ENCODE measurements at places on chromosomes 4 and X.
A peak's percentile ranks its signal among the peaks of the same experiment; 100 is the strongest.

- no peak for DNase-seq
- no peaks in the 10 kb centered on the region for H3K36me3 ChIP-seq
- peaks cover 4% of the 10 kb centered on the region for H3K27me3 ChIP-seq
- H3K4me3 ChIP-seq: no peak overlapping the region
These were observed 165.4 kb upstream of the MAD2L1 start for GRCh38 chr4:120232050-120232449.

- no peak overlapping the region for H3K27ac ChIP-seq
- no peak for DNase-seq
- H3K4me1 ChIP-seq: peaks cover 9% of the 10 kb centered on the region
- no peaks in the 10 kb centered on the region for H3K36me3 ChIP-seq
- peaks cover 20% of the 10 kb centered on the region for H3K27me3 ChIP-seq
These were observed 2.4 kb upstream of the CFAP299 start for GRCh38 chr4:80333121-80333520.

- no peak for DNase-seq
- no peak overlapping the region for H3K4me3 ChIP-seq
- H3K27me3 ChIP-seq: no peaks in the 10 kb centered on the region
- no peaks in the 10 kb centered on the region for H3K36me3 ChIP-seq
- no peaks in the 10 kb centered on the region for H3K4me1 ChIP-seq
- H3K27ac ChIP-seq: no peak overlapping the region
These were observed 53.7 kb downstream of the MSX1 start for GRCh38 chr4:4913147-4913561.

DNA sequence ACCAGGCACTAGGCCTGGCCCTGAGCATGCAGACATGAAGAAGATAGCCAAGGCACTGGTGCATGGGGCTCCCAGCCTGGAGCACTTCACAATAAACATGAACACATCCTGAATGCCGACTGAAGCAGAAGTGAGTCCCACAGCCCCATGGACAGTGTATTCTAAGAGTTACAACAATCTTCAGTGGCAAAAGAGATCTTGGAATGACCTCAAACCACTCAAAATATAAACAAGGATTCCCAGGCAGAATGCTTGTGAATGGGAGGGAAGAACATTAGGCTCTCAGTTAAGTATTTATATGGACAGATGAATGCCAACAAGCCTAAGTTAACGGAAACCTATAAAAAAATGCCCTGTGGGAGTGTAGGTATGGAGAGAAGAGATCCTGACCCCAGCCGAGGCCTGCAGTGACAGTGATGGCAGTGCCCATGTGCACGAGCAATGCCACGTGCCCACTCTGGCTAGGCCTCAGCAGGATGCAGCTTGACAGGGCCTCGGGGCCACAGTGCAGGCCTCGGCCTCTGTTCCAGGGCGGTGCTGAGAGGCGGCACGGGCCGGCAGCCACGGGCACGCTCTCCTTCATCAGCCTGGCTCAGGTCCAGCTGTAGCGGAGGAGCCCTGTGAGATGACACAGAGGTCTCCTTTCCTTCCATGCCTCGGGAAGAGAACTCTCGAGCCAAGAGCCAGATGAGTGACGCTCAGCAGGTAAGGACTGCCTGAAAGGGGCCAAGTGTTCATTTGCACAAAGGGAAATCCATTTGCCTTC lies 49.2 kb downstream of the IRF2 start:
- peaks cover 75% of the 10 kb centered on the region for H3K36me3 ChIP-seq
- H3K27me3 ChIP-seq: no peaks in the 10 kb centered on the region
- no peak overlapping the region for H3K4me3 ChIP-seq
- no peak overlapping the region for H3K27ac ChIP-seq
- peaks cover 55% of the 10 kb centered on the region for H3K4me1 ChIP-seq

DNA sequence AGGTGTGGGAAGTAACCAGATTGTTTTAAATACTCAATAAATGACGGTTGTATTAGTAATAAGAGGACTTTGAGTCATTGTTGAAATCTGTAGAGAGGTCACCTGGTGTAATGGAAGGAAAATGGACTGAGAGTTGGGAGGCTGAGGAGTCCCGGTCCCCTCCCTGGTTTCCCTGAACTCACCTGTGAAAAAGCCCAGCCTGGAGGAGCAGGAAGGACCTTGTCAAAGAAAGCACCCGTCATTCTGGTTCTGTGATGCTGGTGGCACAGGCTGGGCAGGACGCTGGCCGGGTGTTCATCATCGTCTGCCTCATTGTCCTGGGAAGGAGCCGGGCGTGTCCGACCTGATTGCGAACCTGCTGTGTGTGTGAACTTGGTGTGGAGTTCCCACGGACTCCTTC lies 70.8 kb downstream of the SORCS2 start:
- H3K36me3 ChIP-seq: no peaks in the 10 kb centered on the region
- no peak for DNase-seq

GRCh38 chrX:68693481-68694434 lies 46.3 kb downstream of the STARD8 start:
- no peak for DNase-seq
- H3K27me3 ChIP-seq: no peaks in the 10 kb centered on the region
- peak overlapping the region; percentile 73 for H3K4me3 ChIP-seq
- no peaks in the 10 kb centered on the region for H3K36me3 ChIP-seq
- peak overlapping the region; percentile 63 for H3K27ac ChIP-seq

- peaks cover under 1% of the 10 kb centered on the region for H3K27me3 ChIP-seq
- H3K27ac ChIP-seq: no peak overlapping the region
- no peak overlapping the region for H3K4me3 ChIP-seq
These were observed 47.8 kb upstream of the HSD17B10 start for GRCh38 chrX:53481816-53482465.

DNA sequence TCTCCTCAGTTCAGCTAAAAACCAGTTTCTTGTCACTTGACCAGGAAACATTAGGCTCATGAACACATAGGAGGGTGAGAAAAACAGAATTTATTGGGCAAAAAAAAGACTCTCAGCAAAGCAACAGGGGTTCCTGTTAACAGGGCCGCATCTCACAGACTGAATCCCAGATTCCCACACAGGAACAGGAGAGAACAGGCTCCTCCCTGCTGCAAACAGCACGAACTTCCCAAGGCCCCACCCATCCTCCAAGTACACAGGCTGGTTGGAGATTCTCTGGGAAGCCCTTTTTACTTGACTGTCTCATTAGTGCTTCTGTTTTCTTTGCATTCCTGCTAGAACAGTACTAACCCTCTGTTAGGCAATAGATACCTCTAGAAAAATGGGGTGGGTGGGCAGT lies 52.4 kb upstream of the IL21 start:
- H3K4me3 ChIP-seq: no peak overlapping the region
- no peak overlapping the region for H3K27ac ChIP-seq
- DNase-seq: no peak
- peaks cover 15% of the 10 kb centered on the region for H3K36me3 ChIP-seq

DNA sequence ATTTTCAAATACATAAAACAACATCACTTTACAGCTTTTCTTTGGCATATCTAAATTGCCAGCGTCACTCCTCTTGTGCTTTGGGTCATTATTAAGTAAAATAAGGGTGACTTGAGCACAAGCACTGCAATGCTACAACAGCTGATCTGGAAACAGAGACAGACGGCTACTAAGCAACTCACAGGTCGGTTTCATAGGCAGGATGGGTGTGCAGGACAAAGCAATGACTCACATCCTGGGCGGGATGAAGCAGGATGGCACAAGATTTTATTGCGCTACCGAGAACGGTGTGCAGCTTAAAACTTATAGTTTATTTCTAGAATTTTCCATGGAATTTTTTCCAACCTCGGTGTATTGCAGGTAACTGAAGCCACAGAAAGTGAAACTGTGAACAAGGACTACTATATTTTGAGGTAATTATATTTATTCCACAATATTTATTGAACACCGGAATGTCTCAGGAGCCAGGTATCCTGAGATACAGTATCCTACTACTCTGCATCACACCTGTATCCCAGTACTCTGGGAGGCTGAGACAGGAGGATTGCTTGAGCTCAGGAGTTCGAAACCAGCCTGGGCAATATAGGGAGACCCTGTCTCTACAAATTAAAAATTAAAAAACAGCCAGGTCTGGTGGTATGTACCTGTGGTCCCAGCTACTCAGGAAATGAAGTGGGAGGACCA lies 215.5 kb downstream of the APBB2 start:
- no peak for DNase-seq
- no peak overlapping the region for H3K4me3 ChIP-seq
- no peaks in the 10 kb centered on the region for H3K4me1 ChIP-seq
- H3K27me3 ChIP-seq: peaks cover 12% of the 10 kb centered on the region
- H3K27ac ChIP-seq: no peak overlapping the region

DNA sequence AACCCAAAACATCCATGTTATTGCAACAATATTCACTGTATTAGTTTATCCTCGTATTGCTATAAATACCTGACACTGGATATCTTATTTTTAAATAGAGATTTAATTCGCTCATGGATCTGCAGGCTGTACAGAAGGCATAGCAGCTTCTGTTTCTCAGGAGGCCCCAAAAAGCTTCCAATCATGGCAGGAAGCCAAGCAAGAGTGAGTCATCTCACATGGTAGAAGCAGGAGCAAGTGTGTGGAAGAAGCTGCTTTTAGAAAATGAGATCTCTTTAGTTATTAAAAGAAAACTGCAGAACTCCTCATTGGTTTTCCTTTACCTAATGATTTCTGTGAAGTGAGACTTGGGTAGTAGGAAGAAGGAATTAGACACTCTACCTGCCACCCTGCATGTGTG lies 16.4 kb downstream of the ZNF732 start:
- no peaks in the 10 kb centered on the region for H3K27me3 ChIP-seq
- H3K4me1 ChIP-seq: no peaks in the 10 kb centered on the region
- DNase-seq: no peak
- H3K36me3 ChIP-seq: no peaks in the 10 kb centered on the region

- no peak for DNase-seq
- H3K27me3 ChIP-seq: peaks cover 16% of the 10 kb centered on the region
- H3K27ac ChIP-seq: no peak overlapping the region
- H3K4me1 ChIP-seq: peaks cover 11% of the 10 kb centered on the region
- H3K4me3 ChIP-seq: no peak overlapping the region
- H3K36me3 ChIP-seq: no peaks in the 10 kb centered on the region
These were observed 1.4 kb downstream of the AREG start for GRCh38 chr4:74446193-74446868.

DNA sequence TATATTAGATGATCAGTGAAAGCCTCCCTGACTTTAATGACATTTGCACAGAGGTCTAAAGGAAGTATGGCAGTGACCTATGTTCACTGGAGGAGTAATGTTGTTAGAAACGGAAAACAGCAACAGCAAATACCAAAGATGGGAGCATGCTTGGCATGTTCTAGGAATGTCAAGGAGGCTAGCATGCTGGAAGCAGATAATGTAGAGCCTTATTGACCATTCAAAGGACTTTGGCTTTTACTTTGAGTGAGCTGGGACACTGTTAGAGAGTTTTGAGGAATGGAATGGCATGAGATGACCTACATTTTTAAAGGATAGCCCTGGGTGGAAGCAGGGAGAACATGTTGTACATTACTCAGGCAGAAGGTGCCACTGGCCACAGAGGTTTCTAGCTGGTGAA lies 6.0 kb downstream of the RPA4 start:
- H3K27me3 ChIP-seq: no peaks in the 10 kb centered on the region
- no peaks in the 10 kb centered on the region for H3K36me3 ChIP-seq
- DNase-seq: no peak
- H3K4me1 ChIP-seq: no peaks in the 10 kb centered on the region

GRCh38 chrX:40120838-40121580 lies 23.3 kb upstream of the BCOR start:
- H3K4me1 ChIP-seq: peaks cover 2% of the 10 kb centered on the region
- H3K36me3 ChIP-seq: no peaks in the 10 kb centered on the region
- no peaks in the 10 kb centered on the region for H3K27me3 ChIP-seq
- no peak overlapping the region for H3K27ac ChIP-seq
- H3K4me3 ChIP-seq: no peak overlapping the region

GRCh38 chr4:53348046-53348445 lies 17.8 kb downstream of the SCFD2 start:
- H3K27ac ChIP-seq: no peak overlapping the region
- H3K36me3 ChIP-seq: peaks cover 64% of the 10 kb centered on the region
- DNase-seq: no peak
- H3K4me3 ChIP-seq: no peak overlapping the region
- H3K4me1 ChIP-seq: no peaks in the 10 kb centered on the region

- H3K4me1 ChIP-seq: peaks cover 11% of the 10 kb centered on the region
- H3K4me3 ChIP-seq: peak within 1 kb of the TSS; percentile 85
- H3K27me3 ChIP-seq: no peaks in the 10 kb centered on the region
These were observed at the start of gene NAP1L5 for GRCh38 chr4:88697588-88698329. TSS of gene NAP1L5 (minus strand) at chr4:88697829. CDS start at chr4:88697754, 75 bp downstream.

GRCh38 chr4:88185906-88186305 lies 27.5 kb upstream of the ABCG2 start:
- no peak for DNase-seq

DNA sequence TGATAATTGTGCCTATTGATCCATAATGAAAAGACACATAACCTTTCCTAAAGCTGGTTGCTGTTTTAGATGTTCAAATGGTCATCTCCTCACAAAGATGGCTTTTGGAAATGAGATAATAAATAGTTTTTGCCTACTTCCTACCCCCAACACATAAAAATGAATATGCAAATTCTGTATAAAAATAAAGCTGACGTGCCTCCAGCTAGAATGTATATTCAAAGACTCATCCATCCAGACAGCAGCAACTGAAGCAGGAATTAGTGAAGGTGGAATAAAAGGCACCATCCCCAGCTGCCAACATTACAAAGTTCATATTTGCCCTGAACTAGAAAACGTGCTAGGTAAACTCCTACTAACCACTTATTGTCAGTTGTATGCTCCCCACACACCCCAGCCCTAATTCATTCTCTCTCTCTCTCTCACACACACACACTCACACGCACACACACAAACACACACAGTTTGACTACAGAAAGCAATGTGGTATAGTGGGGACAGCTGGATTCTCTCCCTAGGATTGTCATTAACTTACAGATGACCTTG lies 53.6 kb downstream of the PCDH19 start:
- no peaks in the 10 kb centered on the region for H3K36me3 ChIP-seq
- no peak for DNase-seq
- H3K4me1 ChIP-seq: no peaks in the 10 kb centered on the region
- no peak overlapping the region for H3K4me3 ChIP-seq
- no peak overlapping the region for H3K27ac ChIP-seq

DNA sequence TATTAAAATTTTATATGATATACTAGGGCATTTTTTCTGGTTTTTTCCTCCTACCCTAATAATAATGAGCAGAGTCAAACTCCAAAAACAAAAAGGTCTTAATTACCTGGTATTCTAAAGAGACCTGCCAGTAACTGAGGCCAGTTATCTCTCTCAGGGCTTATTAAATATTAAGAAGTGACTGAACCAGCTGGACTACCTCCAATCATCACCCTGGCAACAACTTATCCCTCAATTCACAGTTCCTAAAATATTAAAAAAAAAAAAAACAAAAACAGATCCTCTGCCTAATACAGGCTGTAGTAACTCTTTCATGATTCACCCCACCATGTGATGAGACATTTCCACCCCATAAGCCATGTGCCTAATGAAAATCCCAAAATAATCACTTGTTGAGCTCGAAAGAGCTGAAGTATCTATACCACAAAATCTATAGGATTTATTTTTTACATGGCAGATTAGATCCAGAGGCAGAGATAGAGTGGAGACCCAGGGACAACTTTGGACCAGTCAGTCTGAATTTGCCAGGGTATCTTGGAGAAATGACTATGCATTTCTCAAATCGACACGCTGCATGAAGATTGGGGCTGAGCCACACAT lies 698.0 kb downstream of the FAT4 start:
- no peak overlapping the region for H3K4me3 ChIP-seq
- H3K36me3 ChIP-seq: no peaks in the 10 kb centered on the region
- H3K27ac ChIP-seq: no peak overlapping the region
- no peaks in the 10 kb centered on the region for H3K27me3 ChIP-seq
- DNase-seq: no peak

Data from activated T-helper 2 cell treated with anti-CD3 and anti-CD28 coated beads, Interferon-gamma antibody, Interleukin-2, Interleukin-4, amounts not matched to agents 10 μg/mL and 5 μg/mL and 100 μg/mL, durations not matched to agents 14 hours and 24 hours and 36 hours (primary cell).